Gastrocnemius medialis (tissue), 4 donors: ENCODE measurements at places on chromosomes 11 and 22. TPM values are rescaled to one million over a fixed set of nuclear protein-coding genes. Genes with fewer than 3 reads are reported as not detected.

DNA sequence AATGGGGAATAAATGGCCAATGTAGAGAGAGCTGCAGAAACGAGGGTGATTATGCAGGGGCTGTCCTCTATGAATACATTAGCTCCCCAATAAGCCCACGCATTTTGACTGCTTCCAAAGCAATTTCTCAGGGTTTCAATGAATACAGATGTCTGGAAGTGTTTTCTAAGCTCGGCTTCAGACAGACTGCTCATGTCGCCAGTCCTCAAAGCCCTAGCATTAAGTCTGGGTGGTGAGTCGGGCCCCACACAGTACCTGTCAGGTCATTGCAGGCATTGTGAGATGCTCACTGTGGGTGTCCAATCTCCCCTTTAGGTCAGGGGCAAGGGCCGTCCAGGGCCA lies 17.9 kb upstream of the CSNK2A3 start:
- no peaks in the 10 kb centered on the region for H3K27me3 ChIP-seq
- no peaks in the 10 kb centered on the region for H3K36me3 ChIP-seq
- DNase-seq: no peak
- H3K4me3 ChIP-seq: no peak overlapping the region
- H3K4me1 ChIP-seq: no peaks in the 10 kb centered on the region
- no peak overlapping the region for H3K27ac ChIP-seq

GRCh38 chr22:28706845-28707244 lies 27.2 kb upstream of the TTC28 start:
- H3K36me3 ChIP-seq: no peaks in the 10 kb centered on the region
- no peak overlapping the region for H3K4me3 ChIP-seq
- H3K4me1 ChIP-seq: peaks cover 21% of the 10 kb centered on the region
- H3K27ac ChIP-seq: no peak overlapping the region
- no peaks in the 10 kb centered on the region for H3K27me3 ChIP-seq

- no peak overlapping the region for H3K4me3 ChIP-seq
- H3K27ac ChIP-seq: no peak overlapping the region
- no peaks in the 10 kb centered on the region for H3K4me1 ChIP-seq
- no peaks in the 10 kb centered on the region for H3K36me3 ChIP-seq
- H3K27me3 ChIP-seq: no peaks in the 10 kb centered on the region
These were observed 10.9 kb downstream of the RAB38 start for GRCh38 chr11:88164320-88164719.

DNA sequence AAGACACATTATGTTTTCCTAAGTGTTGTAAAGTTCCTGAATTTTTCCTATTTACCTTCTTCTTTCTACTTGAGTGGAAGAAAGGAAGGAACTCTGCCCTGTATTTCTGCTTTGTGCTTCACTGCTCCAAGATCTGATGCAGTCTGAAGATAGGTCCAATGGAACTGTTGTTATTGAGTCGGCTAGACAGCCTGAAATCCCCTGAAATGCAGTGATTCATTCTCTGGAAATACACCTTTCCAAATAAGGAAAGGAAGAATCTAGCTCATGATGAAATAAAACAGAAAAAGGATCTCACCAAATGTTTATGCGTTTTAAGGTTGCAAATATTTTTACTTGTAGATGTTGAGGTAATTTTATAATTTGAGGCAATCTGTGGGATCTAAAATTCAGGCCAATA lies 322.8 kb downstream of the GUCY1A2 start:
- no peak for DNase-seq
- no peaks in the 10 kb centered on the region for H3K27me3 ChIP-seq
- no peaks in the 10 kb centered on the region for H3K36me3 ChIP-seq
- H3K4me1 ChIP-seq: no peaks in the 10 kb centered on the region
- H3K4me3 ChIP-seq: no peak overlapping the region

DNA sequence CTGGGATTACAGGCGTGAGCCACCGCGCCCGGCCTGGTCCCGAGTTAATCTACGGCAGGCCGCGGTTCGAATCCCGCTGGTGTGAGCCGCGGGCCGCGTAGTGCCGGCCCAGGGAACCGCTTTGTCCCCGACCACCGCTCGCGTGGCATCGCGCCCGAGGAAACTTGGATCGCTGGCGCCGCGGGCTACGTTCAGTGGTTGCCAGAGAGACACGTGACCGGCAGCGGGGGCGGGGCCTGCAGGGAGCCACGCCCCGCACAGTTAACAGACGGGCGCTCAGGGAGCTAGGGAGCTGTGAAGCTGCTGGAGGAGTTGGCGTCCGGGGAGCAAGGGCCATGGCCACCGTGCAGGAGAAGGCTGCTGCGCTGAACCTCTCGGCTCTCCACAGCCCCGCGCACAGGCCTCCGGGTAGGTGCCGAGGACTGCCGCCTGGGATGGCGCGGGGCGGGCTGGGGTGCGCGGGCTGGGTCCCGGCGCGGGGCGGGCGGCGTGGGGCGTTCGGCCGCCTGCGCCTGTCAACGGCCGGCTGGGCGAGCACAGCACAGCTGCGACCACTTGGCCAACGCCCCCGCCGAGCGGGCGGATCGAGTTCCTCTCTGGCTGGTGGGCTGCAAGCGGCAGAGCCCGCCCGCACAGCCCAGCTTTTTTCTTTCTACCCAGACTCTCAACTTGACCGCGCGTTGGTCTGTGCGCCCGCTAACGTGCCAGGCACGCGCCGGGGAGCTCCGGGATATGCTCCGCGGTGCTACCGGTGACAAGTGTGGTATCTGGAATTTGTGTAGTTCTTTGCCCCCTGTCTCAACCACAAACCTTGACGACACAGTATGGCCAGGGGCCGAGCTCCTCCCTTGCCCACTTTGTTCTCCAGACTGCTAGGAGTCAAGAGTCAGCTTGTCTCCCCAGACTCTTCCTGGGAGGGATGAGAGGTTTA lies at the start of gene DEPDC7:
Gene DEPDC7 (plus strand): TSS at position 258 of the 931 bp plus-strand sequence. CDS start 78 bp downstream, at position 336.
- no peaks in the 10 kb centered on the region for H3K27me3 ChIP-seq
- H3K36me3 ChIP-seq: no peaks in the 10 kb centered on the region
- peak within 1 kb of the TSS; percentile 65 for H3K4me3 ChIP-seq
- H3K4me1 ChIP-seq: peaks cover 26% of the 10 kb centered on the region
- H3K27ac ChIP-seq: peak within 1 kb of the TSS; percentile 83
- DNase-seq: peak; percentile 88

DNA sequence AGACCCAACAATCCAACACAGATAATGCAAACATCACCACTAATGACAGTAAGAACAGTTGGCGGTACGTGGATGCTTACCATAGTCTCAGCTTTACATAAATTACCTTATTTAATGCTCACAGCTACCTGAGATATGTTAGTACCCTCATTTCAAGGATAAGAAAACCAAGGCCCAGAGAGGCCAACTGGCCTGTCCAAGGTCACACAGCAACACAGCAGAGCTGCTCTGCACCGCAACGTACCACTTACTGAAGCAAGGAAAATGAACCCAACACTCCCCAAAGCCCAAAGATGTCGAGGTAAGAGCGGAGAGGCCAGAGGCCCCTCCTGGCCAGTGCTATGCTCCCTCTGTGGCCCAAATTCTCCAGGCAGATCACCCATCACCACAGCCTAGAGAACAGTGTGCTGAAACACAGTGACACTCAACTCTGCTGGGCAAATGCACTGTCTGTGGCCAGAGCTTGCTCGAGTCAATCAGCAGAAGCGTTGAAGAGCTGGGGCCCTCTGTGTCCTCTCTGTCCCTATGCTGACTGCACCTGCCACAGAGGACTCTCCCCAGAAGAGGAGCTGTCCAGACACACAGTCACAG lies 14.0 kb downstream of the SHANK2 start:
- H3K4me1 ChIP-seq: no peaks in the 10 kb centered on the region
- no peaks in the 10 kb centered on the region for H3K36me3 ChIP-seq
- DNase-seq: no peak
- H3K4me3 ChIP-seq: no peak overlapping the region

DNA sequence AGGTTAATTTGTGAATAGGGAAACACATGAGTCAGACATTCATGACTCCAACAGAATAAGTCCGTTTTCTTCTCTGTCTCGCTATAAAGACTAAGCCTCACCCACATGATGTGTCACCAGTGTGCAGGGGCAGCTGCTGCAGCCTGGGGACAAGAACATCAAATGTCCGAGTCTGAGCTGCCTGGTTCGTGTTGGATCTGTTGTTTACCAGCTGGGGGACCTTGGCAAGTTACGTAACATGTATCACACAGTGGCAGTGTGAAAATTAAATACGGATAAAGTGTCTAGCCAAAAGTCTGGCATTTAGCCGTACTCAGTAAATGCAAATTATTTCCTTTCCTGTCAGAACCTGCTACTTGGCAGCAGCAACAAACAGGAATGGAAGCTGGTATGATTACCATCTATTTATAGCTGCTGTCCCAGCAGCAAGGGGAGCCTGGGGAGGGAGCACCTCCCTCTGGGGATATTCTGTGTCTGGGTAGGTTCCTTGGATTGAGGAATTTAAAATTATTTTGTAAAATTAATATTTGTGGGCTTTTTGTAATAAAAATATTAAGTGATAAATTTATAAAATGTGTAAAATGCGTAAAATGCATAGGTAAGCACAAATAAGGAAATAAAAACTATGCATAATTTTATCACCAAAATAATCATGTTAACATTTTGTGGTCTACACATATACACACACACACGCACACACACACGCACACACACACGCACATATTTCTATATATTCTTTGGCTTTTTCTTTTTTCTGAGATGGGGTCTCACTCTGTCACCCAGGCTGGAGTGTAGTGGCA lies 1.3 kb upstream of the CLDN25 start:
- no peaks in the 10 kb centered on the region for H3K27me3 ChIP-seq
- peak overlapping the region; percentile 86 for H3K27ac ChIP-seq
- H3K36me3 ChIP-seq: no peaks in the 10 kb centered on the region
- peaks cover 8% of the 10 kb centered on the region for H3K4me1 ChIP-seq
- peak; percentile 71 for DNase-seq
- peak overlapping the region; percentile 38 for H3K4me3 ChIP-seq

GRCh38 chr11:76141901-76142588 lies 64.3 kb downstream of the WNT11 start:
- H3K27me3 ChIP-seq: no peaks in the 10 kb centered on the region
- no peak for DNase-seq
- H3K4me3 ChIP-seq: no peak overlapping the region
- H3K27ac ChIP-seq: no peak overlapping the region
- H3K36me3 ChIP-seq: peaks cover 11% of the 10 kb centered on the region

Gene FIBIN
- 21.2 TPM for total RNA-seq

Gene TRIM64
- not detected for total RNA-seq

Gene BDNF
- 0.09 TPM for total RNA-seq
